ENCODE measurements at places on chromosomes 3 and 15. TPM values are rescaled to one million over a fixed set of nuclear protein-coding genes. Genes with fewer than 3 reads are reported as not detected.

GRCh38 chr3:180617049-180617448 is 15.1 kb downstream of the TTC14 start:
- DNase-seq, result no peak

The FOXB1 gene
- not detected for total RNA-seq

GRCh38 chr3:195186041-195186709 is 84.8 kb downstream of the XXYLT1 start:
- DNase-seq, result peak; percentile 16

DNA sequence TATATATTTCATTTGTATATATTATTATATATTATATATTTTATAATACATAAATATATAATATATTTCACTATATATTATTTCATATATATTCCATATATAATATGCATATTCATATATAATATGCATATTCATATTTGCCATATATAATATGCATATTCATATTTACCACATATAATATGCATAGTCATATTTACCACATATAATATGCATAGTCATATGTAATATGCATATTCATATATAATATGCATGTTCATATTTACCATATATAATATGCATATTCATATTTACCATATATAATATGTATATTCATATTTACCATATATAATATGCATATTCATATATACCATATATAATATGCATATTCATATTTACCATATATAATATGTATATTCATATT is 51.2 kb upstream of the GATA2 start:
- no peak for DNase-seq

GRCh38 chr3:106288781-106289180 is 420.0 kb upstream of the CBLB start:
- no peak for DNase-seq

- peak; percentile 2 for DNase-seq
Observed at GRCh38 chr3:46849686-46850467, 13.4 kb downstream of the MYL3 start.

The ZNF280D gene
- 16.8 TPM for total RNA-seq

DNA sequence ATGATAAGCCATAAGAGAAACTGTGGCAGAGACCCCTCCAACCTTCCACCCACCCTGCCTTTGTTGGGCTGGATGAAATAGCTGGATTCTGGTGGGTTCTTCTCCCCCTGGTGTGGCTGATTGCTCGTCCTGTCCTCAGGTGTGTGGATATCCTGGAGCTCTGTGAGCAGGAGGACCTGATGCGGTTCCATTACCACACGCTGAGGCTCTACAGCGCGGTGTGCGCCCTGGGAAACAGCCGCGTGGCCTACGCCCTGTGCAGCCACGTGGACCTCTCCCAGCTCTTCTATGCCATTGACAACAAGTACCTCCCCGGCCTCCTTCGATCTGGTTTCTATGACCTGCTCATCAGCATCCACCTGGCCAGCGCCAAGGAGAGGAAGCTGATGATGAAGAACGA is 306.3 kb upstream of the CHRM5 start:
- DNase-seq, result no peak

GRCh38 chr3:6168256-6168655 is 692.7 kb upstream of the GRM7 start:
- no peak for DNase-seq

GRCh38 chr3:121637922-121638321 is 22.8 kb downstream of the HCLS1 start:
- no peak for DNase-seq

DNA sequence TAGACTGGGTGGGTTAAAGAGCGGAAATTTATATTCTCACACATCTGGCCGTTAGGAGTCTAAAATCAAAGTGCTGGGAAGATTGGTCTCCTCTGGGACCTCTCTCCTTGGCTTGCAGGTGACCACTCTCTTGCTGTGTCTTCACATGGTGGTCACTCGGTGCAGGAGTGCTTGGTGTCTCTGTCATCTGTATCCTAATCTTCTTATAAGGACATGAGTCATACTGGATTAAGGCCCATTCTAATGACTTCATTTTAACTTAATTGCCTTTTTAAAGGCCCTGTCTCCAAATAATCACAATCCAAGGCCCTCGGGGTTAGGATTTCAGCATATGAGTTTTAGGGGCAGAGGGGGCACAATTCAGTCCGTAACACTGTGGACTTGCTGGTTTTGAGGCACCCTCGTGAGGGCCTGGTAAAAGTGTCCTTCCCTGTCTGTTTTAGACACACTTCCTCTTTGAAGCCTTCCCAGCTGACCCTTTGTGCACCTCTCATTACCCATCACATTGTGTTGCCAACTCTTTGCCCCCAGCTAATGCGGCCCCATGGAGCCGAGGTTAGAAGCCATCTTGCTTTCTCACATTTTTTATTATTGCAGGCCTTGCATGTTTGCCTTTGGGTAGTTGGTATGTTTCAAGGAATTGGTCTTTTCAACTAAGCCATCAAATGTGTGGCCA is 3.2 kb downstream of the XYLB start:
- no peak for DNase-seq

GRCh38 chr3:50347187-50347813 is 1.8 kb upstream of the ZMYND10 start:
- peak; percentile 84 for DNase-seq

DNA sequence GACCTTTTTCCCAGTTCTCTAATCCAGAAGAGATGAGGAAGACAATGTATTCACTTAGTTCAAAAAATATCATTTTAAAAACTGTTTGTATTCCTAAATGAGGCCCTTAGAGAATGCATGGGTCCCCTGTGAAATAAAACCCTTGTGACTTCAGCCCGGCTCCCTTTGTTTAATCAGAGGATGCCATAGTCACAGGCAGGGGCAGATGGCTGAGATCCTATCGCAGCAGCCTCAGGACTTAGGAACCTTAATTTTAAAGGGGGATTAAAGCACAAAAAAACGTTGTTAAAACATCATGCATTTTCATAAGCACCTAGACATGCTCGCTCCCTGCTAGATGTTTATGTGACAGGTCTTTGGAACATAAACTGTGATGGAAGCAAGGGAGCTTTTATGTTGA is 176.6 kb downstream of the IL20RB start:
- DNase-seq, result no peak

The SLC6A11 gene
- total RNA-seq, result not detected

DNA sequence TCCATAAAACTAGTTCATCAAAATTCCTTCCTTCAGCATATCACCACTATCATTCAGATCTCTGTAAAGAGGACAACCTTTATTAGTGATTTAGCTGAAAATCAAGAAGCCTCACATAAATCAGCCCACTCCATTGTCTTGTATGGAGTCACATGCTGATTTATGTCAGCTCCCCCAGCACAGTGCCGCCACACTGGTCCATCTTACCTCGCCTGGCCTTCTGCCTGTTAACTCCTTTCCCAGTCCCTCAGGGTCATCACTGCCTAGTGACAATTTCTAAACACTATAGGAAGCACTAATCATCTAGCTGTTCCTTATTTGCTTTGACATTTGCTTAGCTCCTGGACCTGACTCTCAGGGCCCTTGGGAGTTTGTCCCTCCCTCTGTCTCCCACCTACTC is 75.4 kb downstream of the PLCL2 start:
- DNase-seq, result no peak

Data from activated naive CD4-positive, alpha-beta T cell treated with anti-CD3 and anti-CD28 coated beads for 36 hours (primary cell).